ELR (cell line): ENCODE measurements at places on chromosomes 6 and 20.

DNA sequence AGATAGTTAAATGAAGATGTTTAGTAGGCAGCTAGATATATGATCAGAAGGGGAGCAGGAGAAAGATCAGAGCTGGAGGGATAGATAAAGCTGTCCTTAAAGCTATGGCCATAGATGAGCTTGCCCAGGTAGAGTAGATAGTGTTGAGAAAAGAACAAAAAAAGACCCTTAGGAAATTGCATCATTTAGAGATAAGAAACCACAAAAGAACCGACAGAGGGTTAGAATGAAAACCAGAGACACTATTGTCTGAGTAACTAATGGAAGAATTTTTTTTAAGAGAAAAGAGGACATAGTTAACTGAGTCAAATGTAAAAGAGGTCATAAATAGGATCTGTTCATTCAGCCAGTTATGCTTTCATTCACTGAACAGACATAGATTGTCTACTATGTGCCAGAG lies 101.8 kb downstream of the TNFAIP3 start:
- no peak for DNase-seq

- DNase-seq: no peak
These were observed 368.7 kb upstream of the MANEA start for GRCh38 chr6:95208621-95209020.

DNA sequence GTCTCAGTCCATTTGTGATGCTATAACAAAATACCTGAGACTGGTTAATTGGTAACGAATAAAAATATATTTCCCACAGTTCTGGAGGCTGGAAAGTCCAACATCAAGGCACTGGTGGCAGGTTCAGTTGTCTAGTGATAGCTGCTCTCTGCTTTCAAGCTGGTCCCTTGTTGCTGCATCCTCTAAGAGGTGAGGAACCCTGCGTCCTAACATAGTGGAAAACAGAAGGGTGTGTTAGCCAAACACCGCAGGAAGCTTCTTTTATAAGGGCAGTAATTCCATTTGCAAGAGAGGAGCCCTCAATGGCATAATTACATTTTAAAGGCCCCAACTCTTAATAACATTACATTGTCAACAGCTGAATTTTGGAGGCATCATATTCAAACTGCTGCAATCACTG lies 372.7 kb downstream of the ADGRB3 start:
- no peak for DNase-seq

GRCh38 chr6:168004945-168005344 lies 7.5 kb downstream of the KIF25 start:
- no peak for DNase-seq

- DNase-seq: no peak
These were observed 79.2 kb upstream of the RIPOR2 start for GRCh38 chr6:25014791-25015560.

- no peak for DNase-seq
These were observed 131.9 kb upstream of the BACH2 start for GRCh38 chr6:90428514-90428913.

DNA sequence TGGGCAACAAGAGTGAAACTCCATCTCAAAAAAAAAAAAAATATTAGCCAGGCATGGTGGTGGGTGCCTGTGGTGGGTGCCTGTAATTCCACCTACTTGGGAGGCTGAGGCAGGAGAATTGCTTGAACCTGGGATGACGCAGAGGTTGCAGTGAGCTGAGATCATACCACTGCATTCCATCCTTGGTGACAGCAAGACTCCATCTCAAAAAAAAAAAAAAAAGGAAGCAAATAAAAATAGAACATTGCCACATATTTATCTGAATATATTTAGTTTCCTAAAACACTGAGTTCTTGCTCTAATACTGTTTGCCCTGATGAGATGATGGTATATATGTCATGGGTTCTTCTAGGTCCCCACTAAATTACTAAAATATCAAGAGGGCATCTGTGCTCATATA lies 28.4 kb downstream of the CASP8AP2 start:
- DNase-seq: no peak

- peak; percentile 91 for DNase-seq
These were observed at the start of gene RANBP9 for GRCh38 chr6:13711733-13712598. TSS of gene RANBP9 (minus strand) at chr6:13711835. CDS start at chr6:13711505, 330 bp downstream.

DNA sequence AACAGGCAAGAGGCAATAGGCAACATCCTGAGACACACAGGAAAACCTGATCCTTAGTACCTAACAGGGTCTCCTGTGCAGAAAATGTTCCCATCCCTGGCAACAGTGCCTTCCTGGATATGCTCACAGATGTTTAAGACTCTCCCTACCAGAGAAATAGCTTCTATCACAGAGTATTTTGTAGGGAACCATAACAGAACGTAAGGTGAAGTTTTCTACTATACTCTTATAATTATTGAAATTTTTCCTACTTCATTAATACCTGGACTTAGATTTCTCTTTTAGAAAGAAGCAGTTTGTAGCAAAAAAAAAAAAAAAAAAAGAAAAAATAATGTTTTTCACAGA lies 33.5 kb upstream of the LGSN start:
- no peak for DNase-seq

GRCh38 chr6:44247338-44248302 lies 719 bp downstream of the HSP90AB1 start:
- DNase-seq: peak; percentile 71

DNA sequence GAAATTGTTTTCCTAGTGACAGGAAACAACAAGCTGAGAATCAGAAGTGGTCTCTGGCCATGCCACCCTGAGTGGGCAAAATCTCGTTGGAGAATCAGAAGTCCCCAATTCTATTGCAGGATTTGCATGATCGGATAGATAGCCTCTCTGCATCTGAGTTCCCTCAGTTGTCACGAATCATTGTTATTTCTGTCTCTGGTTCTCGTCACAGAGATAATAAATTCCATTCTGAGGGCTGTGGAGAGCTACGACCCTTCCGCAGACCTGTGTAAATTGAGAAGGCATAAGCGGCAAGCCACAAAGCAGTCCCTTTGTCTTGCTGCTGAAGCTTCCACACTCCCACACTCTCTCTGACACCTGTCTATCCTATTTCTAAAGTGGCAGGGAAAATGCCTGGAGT lies 102.4 kb upstream of the CNR1 start:
- no peak for DNase-seq

DNA sequence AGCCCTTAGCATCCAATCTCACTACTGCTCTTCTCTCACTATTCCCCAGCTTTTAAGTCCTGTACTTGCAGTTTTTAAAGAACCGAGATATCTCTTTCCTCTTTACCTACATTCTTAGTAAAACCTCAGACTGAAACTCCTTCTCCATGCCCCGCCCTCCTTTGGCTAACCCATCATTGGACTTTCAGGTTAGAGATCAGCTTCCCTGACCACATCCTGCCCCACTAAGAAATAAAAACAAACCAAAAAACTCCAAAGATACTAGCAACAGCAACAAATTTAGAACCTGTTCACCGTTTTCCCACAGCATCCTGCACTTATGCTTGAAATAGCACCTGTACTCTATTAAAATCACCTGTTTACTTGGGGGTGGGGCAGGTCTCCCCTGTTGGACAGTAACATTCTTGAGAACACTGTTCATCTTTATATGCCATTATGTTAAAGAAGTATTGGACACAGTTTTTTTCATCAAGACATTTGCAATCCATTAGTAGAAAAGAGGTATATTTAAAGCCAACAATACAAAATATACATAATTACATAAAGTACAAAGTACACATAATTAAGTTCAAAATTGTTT lies 16.3 kb upstream of the SMAP1 start:
- no peak for DNase-seq

GRCh38 chr6:133759524-133759923 lies 129.4 kb upstream of the TCF21 start:
- DNase-seq: no peak

DNA sequence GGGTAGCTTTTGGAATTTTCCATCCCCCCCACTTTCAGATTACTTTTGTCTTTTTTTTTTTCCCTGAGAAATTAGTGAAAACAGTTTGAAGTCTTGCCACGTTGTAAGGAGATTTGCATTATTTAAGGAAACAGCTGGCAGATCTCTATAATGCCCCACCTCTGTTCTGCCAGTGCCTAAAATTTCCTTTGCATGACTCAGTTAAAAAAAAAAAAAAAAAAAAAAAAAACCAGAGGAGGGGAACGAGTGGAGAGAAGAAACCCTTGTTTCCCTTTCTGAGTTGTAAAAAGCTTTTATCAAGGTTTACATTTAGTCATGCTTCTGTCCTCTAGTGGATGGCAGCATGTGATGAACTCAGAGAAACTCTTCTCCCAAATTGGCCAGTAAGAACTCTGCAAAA lies 33.5 kb downstream of the CARMIL1 start:
- DNase-seq: peak; percentile 42

DNA sequence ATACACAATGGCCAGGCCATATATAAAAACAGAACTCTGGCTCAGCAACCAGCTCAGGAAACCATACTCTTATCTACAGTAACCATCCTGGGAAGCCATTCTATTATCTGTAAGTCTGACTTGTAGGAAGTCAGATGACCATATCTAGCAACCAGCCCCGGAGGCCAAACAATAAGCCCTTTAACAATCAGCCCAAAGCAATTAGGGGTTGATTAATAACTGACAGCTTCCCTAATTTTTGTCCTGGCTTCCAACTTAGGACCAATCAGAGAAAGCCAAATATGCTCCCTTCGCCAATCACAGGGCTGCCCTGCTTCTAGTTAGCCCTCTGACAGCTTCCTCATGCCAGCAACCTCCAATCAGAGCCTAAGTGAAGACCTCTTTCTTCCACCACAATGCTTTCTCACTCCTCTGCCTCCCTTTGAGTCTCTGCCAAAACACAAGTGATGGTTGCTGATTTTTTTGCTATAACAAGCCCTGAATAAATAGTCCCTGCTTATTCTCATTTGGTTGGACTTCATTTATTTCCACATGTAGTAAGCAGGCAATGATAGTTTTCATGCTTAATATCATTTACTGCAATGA lies 37.8 kb upstream of the STXBP5 start:
- peak; percentile 16 for DNase-seq

DNA sequence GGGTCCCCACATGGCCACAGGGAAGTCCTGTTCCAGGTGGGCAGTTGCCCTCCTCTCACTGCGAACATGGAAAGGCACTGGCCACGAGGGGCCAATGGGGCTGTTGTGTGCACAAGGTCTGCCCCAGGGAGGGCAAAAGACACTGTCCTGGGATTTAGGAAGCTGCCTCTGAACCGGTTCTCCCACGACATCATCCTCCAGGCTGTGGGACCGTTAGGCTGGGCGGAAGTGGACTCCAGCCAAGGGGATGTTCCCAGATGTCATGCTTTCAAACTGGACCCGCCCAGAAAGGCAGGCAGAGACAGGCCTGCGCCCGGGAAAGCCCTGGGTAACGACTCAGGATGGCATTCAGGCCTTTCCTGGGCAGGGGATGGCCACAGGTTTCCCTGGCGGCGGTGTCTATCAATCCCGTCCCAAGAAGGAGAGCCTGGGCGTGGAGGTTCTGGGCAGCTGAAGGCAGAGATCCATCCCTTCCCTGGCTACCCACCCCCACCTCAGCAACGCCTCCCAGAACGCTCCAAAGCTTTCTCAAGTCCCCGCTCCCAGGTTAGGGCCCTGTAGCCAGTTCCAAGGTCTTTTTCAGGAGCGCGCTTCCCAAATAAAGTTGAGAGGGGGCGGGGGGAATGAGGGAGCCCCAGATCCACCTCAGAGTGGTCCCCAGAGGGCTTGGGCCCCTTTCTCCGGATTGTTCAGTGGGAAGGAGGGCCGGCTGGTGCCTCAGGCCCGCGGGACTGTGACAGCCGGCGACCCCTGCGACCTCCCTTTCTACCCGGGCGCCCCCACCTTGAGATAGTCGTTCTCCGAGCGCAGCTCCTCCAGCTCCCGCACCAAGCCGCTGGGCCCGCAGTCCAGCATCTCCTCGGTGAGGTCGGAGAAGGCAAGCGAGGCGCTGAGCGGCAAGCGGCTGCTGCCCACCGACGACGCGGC lies 13.8 kb upstream of the TLDC2 start:
- peak; percentile 95 for DNase-seq

GRCh38 chr20:23027721-23028120 lies 7.4 kb upstream of the SSTR4 start:
- no peak for DNase-seq

DNA sequence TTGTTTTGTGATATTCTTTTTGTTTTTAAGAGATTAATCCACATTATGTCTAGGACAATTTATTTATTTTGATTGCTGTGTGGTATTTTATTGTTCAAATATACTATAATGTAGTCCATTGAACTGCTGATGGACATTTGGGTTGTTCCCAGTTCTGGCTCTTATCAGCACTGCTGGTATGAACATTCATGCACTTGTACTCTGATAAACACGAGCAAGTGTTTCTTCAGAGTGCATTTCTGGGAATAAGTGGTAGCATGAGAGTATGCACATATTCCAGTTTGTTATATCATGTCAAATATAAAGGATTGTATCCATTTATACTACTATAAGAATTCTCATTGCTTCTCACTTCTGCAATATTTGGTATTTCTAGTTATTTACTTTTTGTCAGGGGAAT lies 7.1 kb downstream of the CALHM6 start:
- no peak for DNase-seq

DNA sequence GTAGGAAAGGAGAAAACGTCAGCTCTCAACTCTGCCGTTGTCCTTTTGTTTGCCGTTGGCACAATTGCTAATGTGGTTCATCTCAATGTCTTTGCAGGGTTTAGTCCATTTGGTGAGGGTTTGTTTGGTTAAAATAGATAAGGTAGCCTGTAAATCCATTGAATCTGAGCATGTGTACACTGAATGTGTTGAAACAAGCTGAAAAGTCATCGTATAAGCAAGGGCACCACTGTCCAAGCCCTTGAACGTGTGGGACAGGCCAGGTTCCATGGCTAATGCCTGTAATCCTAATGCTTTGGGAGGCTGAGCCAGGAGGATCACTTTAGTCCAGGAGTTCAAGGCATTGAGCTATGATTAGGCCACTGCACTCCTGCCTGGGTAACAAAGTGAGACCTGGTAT lies 224.7 kb upstream of the PLCB4 start:
- DNase-seq: no peak

- DNase-seq: peak; percentile 16
These were observed 72.1 kb downstream of the KHDC1L start for GRCh38 chr6:73152966-73153757.

DNA sequence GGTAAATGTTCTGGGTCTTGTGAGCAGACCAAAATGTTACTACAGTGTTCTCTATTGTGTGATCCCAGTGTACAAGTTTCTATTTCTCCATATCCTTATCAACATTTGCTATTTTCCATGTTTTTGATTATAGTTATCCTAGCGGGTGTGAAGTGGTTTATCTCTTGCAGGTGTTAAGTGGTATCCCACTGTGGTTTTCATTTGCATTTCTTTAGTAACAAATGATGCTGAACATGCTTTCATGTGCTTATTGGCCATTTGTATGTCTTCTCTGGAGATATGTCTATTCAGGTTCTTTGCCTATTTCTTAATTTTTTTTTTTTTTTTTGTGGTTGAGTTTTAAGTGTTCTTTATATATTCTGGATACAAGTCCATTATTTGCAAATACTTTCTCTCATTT lies 35.5 kb downstream of the NSFL1C start:
- DNase-seq: no peak

- DNase-seq: peak; percentile 42
These were observed 46.2 kb upstream of the SUPT3H start for GRCh38 chr6:45423824-45424450.
